ENCODE measurements at places on chromosomes 16 and 17.

- no peak for DNase-seq
Measured at GRCh38 chr16:85311741-85312140, 199.5 kb upstream of the CIBAR2 start.

DNA sequence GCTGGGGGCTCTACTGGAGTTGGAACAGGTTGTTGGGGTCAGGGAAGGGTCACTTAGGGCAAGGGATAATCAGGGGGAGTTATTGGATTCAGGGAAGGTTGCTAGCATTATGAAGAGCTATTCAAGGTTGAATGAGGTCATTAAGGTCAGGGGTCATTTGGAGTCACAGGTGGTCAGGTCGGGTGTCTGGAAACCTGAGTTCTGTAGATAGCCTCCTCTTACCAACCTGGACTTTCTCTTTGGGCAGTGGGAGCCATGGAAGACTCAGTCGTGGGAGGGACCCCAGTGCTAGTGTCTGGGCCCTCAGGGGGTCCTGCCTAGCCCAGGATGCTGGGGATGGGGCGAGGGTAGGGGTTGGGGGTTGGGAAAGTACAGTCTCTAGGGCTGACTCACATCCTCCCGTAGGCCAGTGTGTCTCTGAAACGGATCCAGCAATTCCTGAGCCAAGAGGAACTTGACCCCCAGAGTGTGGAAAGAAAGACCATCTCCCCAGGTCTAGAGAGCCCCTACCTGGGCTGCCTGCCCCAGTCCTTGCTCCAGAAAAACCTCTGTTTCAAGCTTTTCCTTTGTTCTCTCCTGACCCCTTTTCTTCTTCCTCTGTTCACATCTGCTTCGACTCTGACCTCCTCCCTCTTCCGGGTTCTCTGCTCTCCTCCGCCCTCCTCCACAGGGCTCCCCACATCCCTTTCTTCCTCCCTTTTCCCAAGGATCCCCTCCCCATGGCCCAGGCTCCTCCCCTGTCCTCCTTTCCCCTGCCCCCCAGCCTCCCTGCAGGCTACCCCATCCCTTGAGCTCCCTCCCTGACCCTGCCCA is 33.5 kb downstream of the ABCC3 start:
- DNase-seq, result no peak

DNA sequence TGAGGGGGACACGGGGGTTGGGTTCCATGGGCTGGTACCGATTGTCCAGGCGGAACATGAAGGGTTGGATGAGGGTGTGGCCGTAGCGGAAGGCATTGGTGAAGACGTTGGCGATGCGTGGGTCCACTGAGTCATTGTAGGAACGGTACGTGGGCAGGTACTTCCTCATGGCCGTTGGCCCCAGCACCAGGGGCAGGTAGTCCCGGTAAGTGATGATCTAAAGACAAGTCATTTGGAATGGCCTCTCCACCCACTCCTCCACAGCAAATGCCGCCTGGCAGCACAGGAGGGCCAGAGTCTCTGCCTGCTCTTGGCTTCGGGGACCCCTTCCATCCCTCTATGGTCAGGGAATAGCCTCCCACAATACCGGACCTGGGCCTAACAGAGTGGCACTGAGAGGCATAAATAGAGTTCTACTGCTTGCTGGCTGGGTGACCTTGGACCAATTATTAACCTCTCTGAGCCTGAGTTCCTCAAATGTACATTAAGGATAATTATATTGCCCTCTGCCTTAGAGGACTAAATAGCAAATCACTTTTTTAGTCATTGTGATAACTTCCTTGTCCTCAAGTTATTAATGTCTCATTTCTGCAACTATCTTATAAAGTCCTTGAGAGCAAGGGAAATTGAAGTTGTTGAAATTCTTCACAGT is 7.2 kb downstream of the MPO start:
- no peak for DNase-seq

- DNase-seq, result peak; percentile 89
Measured at GRCh38 chr17:7561028-7561575, 617 bp upstream of the SENP3 start.

GRCh38 chr17:28046034-28046825 is 3.8 kb downstream of the NLK start:
- DNase-seq, result no peak

GRCh38 chr17:10226930-10227695 is 28.7 kb upstream of the GAS7 start:
- DNase-seq, result peak; percentile 20

GRCh38 chr16:66649636-66650205 is 45.2 kb downstream of the CMTM3 start:
- DNase-seq, result no peak

DNA sequence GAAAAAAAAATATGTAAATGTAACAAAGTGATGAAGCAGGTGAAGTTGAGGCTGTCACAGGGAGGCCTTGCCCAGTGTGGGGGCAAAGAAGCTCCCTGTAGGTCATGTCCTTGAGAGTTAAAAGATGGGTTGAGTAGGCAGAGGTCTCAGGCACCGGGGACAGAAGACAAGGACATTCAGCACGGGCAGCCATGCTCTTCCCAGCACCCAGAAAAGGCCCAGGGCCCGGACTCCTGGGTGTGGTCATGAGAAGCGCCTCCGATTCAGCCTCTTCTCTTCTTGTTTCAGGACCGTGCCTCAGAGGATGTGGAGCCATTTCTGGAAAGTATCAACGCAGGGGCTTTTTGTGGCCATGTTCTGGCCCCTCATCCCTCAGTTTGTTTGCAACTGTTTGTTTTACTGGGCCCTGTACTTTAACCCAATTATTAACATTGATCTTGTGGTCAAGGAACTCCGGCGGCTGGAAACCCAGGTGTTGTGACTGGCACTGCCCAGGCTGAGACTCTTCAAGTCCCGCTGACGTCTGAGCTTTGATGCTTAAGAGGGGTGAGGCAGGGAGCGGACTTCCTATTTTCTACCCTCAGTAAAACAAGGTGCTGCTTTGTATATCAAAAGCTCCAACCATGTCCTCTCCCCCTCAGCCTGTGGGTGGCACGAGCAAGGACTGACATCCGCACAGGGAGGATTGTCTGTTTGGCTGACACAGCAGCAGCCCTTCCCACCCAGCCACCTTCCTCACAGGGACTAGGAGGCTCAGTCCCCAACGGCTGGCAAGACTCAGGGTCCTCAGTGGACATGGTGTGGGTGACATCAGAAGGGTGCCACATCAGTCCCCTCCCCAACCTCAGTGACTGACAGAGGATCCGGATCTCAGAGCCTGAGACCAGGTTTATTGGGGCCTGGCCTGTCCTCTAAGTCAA is 26.5 kb downstream of the PLA2G10 start:
- no peak for DNase-seq

DNA sequence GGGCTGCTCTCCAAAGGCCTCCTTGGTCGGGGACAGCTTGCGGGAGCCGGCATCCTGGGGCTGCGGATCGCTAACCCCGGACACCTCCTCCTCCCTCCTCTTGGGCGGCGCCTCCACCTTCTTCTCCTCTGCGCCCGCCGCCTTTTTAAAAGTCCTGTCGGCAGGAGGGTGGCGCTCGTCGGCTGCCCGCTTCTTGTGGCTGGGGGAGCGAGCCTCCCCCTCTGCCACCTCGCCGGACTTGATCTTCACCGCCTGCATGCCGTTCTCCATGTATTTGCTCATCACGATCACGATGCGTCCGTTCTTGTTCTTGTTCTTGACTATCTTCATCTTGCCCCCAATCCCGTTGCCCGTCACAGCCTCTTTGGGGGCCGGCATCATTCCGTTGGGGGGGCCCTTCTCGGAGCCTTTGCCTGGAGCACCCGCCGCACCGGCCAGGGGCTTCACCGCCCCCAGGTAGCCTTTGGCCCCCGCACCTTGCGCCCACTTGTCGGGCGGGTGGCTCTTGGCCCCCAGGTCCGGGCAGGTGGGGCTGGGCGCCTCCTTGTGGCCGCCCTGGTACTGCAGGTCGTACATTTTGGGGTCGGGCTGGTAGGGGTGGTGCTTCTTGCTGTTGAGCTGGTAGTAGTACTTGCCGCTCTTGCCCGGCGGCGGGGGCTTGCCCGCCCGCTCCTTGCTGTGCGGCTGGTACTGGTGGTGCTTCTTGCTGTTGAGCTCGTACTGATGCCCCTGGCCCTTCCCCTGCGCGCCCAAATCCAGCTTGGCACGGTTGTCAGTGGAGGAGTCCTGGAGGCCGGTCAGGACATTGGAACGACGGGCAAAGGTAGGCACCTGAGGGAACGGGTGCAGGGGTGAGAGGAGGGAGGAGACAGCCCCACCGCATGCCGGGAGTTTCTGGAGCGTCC is 4.4 kb downstream of the CBX4 start:
- DNase-seq, result no peak

DNA sequence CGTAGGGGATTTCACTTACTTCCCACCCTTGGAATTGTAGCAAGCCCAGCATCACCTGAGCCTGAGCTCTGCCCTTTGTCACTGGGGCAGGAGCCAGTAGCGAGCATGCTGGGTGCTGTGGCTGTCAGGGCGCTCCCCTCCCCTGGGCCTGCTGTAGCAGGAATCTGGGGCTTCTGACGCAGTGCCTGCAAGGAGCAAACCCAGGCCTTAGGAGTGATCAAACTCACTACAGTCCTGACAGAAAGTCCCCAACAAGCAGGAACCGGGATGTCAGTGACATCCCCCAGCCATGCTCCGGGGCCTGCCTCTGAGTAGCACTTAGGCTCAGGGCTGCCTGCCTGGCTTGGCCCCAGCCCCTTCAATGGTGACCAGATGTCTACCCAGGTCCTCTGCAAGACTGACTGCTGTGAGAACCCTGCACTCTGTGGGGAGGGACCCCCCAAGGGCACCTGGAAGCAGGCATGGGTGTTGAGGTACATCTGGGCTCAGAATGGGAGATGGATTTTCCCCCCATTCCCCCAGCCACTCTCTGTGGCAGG is 23.5 kb downstream of the PLD6 start:
- DNase-seq, result no peak

GRCh38 chr17:42517516-42517915 is 18.5 kb upstream of the NAGLU start:
- DNase-seq, result no peak

- DNase-seq, result no peak
Measured at GRCh38 chr16:89375021-89375420, 115.3 kb downstream of the ANKRD11 start.

- DNase-seq, result no peak
Measured at GRCh38 chr17:2050300-2051060, 4.4 kb upstream of the HIC1 start.

GRCh38 chr17:30414486-30414885 is 35.8 kb downstream of the CPD start:
- no peak for DNase-seq

DNA sequence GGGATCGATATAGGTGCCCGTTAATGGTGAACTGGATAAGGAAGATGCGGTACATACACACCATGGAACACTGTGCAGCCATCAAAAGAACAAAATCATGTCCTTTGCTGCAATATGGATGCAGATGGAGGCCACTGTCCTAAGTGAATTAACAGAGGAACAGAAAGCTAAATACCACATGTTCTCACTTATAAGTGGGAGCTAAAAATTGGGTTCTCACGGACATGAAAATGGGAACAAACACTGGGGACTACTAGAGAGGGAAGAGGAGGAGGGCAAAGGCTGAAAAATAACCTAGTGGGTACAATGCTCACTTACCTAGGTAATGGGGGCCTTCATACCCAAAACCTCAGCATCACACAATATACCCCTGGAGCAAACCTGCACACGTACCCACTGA is 302.6 kb downstream of the XYLT1 start:
- no peak for DNase-seq

- no peak for DNase-seq
Measured at GRCh38 chr16:29968205-29968604, 5.5 kb upstream of the TAOK2 start.

DNA sequence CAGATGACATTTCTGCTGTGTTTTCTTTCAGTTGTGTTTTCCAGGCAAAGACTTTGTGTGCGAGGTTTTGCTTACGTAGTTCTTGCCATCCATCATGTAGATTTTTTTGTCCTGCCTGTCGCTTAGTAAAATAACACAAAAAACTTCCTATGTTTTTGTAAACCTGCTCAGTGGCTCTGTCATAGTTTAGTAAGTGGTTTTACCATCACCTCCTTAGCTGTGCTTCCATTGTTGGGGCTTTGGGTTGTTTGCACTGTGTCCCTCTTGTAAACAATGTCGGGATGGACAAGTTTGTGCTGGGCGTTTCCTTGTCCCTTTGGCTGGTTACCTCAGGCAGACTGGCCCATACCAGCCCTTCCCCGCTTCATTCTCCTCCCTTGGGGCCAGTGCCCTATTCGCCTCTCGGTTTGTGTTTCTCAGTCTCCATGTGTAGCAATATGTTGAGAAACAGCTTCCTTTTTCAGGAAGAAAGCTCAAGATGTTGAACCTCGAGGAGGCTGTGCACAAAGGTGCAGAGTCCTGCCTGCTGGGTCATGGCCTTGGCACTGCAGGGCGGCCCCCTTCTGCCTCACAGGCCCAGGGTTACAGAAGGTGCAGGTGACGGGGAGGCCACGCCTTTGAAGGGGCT is 74.6 kb downstream of the KSR1 start:
- DNase-seq, result no peak

GRCh38 chr16:1917665-1918350 is 407 bp downstream of the HS3ST6 start:
- no peak for DNase-seq

DNA sequence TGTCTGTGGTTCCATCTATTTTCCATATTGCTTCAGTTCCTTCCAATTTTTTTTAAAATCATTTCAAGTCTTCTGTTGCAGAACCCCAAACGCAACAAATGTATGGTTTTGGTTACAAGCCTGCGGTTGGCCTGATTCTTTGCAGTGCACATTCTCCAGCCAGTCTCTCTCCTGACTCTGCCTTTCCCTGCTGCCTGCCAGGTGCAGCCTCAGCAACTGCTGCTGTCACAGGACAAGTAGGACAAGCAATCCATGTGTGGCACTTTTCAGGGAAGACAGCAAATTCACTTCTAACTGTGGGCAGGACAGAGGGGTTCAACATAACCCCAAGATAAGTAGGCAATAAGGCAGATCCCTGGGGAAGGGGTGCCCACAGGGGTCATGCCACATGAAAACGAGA is 24.2 kb downstream of the EMP2 start:
- DNase-seq, result no peak

- no peak for DNase-seq
Measured at GRCh38 chr17:70716551-70716950, 547.2 kb downstream of the KCNJ2 start.

DNA sequence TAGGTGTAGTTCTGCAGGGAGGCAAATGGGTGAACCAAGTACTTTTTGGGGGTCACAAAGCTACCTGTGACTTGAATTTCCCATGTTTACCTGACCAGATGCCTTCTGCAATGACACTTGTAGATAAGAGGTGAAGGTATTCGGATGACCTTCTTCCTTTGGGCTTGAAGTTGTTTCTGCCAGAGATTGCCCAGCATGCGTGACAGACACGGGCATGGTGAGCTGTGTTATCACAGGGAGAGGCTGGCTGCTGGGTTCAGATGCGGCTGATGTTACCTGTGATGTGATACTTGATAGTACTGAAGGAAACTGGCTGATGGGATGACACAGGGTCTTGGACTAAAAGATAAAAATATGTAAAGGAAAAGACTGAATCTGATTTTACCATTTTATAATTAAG is 14.1 kb downstream of the PKD1L3 start:
- no peak for DNase-seq

DNA sequence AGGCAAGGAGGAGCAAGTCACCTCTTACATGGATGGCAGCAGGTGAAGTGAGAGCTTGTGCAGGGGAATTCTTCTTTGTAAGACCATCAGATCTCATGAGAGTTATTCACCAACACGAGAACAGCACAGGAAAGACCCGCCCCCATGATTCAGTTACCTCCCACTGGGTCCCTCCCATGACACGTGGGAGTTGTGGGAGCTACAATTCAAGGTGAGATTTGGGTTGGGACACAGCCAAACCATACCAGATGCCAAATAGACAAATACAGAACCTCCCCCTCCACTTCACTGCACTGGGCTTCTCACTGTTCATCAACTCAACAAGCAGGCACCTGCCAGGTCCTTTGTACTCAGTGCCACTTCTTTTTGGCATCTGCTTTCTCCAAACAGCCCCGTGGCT is 100.2 kb downstream of the WSCD1 start:
- no peak for DNase-seq
